HS-27A (cell line): ENCODE measurements at places on chromosomes 16 and 17.

GRCh38 chr17:38897671-38898290, 27.6 kb upstream of the LASP1NB start:
- no peak for DNase-seq

DNA sequence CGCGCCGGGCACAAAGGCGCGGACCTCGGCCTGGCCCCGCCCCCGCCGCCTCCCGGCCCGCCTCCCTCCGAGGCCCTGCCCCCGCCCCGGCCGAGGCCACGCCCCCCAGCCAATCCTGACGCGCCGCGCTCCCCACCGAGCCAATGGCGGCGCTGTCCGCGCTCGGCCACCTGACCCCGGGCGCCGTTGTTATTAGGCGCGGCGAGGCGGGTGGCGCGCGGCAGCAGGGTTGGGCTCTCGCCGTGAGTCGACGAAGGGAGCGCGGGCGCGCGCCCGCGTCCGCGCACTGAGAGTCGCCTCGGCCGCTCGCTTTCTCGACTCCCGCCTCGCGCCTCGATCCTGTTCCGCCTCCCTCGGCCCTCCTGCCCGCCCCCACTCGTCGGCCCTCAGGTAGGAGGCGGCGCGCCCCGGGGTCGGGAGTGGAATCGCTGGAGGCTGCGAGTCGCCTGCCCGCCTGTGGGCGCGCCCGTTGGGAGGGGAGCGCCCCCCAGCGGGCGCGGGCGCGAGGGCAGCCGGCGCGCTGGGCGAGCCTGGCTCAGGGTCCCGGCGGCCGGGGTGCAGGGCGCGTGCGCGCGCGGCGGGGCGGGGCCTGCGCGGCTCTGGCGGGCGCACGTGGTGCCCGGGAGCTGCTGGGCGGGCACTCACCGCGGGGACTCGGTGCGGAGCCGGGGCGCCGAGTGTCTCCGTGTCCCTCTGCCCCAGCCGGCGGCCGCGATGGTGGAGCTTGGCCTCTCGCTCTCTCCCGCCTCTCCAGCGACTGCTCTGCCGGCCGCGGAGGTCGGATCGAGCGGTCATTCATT, 405 bp upstream of the CBLN1 start:
- DNase-seq: no peak

DNA sequence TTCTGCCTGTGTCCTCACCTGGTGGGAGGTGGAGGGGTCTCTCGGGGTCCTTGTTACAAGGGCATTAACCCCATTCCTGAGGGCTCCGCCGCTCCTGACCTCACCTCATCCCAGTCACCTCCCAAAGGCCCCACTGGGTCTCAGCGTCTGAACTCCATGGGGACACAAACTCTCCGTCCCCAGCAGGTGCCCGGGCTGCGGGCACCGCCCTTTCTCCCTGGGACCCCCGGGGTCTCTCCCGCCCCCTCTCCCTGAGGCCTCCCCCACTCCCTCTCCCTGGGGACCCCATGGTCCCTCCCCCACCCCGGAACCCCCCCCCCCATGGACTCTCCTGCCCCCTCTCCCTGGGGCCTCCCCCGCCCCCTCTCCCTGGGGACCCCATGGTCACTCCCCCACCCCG, 24.8 kb downstream of the CACNA1H start:
- no peak for DNase-seq

- DNase-seq: no peak
Measured at GRCh38 chr17:38455288-38455915, 27.1 kb downstream of the ARHGAP23 start.

GRCh38 chr17:7253082-7253481, 1.1 kb downstream of the ELP5 start:
- no peak for DNase-seq

DNA sequence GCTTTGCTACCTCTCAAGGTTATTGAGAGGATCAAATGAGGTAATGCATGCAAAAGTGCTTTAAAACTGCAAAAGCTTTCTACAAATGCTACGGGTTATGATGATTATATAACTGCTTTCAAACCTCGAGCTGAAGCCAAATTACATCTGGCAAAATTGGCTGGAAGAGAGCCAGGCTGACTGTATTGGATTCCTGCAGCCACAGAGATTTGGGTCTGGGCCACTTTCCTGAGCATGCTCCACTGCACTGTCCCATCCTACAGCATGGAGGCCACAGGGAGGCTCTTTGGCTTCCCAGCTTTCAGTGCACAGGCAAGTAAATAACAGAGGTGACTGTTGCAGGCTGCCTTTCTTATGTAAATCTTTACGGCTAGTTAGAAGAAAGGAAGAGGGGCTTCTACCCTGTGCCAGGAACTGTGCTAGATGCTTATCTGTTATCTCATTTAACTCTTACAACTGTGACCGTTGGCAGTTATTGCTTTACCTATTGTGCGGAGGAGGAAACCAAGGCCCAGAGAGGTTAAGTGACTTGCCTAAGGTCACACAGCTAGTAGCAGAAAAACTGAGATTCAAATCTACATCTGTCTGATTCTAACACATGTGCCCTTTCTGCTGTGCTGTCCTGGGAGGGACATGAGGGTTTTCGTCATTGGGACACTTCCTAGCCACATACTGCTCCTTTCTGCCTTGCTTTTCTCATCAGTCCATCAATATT, 121.8 kb downstream of the SPACA3 start:
- no peak for DNase-seq

DNA sequence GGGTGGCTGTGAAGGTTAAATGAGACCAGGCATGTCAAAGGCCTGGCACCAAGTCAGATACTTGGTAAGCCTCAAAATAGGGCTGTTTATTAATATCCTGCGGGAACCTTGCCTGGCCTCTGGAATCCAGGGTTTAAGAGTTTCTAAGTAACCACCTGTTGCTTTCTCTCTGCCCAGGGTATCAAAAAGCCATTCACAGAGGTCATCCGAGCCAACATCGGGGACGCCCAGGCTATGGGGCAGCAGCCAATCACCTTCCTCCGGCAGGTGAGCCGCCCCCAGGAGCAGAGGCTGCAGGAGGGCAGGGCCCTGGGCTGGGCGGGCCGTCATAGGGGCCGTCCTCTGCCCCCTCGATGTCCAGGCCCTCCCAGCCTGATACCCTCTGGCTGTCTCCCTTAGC, 13.3 kb downstream of the GPT2 start:
- no peak for DNase-seq

DNA sequence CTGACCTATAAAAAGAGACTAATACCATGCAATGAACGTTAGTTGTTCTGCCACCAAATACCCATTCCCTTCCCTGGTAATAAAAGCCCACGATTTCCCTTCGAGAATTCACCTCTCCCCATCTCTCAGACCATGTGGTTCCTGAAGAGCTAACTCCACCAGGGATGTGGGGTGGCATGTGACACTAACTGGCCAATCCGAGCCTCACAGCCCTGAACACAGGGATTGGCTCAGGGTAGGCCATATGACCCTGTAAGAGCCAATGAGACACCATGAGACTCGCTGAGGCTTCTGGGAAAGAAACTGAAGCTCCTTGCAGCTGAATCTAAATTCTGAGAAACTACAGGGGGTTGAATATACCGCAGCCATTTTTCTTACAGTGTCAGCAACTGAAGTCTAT, 21.1 kb downstream of the HELZ start:
- no peak for DNase-seq

- no peak for DNase-seq
Measured at GRCh38 chr16:56697456-56698155, 15.3 kb downstream of the MT1X start.

DNA sequence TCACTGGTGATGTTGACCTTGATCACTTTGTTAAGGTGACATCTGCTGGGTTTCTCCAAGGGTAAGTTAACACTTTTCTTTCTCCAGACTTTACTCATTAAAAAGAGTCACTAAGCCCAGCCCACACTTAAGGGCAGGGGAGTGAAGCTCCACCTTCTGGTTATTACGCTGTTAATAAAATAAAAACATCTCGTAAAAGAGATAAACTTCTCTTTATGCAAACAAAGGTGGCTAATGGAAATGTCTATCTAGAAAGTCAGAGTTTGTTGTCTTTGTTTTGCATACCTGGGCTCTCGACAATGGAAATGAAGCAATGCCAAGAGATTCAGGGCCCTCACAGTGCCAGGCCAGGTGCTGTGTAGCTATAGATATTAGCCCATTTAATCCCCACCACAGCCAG, 134.4 kb downstream of the ZFHX3 start:
- no peak for DNase-seq

DNA sequence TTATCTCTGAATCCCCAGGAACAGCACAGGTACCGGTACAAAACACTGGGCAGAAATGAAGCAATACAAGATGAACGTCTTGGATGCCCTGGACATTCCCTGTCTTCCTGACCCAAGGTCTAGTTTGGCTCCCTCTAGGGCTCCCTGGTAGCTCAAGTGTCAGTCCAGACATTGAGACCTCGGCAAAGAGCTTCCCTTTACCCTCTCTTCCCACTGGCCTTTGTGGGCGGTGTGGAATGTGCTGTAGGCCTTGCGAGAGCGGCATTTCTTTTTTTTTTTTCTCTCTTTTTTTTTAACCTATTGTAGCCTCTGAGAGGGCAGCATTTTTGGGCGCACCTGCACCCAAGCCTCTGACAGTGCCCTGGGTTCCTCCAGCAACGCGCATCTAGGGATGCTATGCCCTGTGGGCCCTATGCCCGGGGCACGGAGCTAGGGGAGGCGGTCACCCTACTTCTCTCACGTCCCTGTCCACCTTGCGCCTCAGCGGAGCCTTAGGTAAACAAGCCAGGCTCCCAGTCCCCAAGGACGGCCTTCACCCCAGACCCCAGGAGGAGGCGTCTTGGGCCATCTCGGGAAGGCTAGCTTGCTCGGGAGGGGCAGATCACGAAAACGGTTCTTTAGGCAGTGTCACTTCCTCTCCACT, 1.2 kb upstream of the NFATC3 start:
- DNase-seq: no peak

DNA sequence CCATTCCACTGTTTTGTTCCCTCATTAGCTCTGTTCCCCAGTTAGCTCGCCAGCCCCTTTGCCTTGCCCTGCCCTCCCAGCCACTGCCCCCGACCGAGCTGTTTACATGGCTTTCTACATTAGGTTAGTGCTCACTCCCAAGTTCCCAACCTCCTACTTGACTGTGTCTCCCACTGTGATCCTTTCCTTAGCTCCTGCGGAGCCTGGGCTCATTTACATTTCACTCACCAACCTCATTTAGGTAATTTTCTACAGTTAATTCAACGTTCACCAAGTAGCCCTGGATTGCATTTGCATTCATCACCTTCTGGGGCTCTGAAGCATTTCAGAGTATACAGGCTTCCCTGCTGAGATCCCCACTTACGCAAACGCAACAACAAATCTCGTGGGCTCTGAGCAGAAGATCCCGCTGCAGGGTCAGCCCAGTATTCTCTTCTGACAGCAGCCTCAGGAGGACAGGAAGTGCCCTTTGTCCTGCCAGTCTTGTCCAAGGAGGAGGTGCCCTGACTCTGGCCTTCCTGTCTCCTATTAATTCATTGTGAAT, 325.8 kb upstream of the CCL2 start:
- no peak for DNase-seq

GRCh38 chr17:10149573-10150399, 48.6 kb downstream of the GAS7 start:
- DNase-seq: no peak

DNA sequence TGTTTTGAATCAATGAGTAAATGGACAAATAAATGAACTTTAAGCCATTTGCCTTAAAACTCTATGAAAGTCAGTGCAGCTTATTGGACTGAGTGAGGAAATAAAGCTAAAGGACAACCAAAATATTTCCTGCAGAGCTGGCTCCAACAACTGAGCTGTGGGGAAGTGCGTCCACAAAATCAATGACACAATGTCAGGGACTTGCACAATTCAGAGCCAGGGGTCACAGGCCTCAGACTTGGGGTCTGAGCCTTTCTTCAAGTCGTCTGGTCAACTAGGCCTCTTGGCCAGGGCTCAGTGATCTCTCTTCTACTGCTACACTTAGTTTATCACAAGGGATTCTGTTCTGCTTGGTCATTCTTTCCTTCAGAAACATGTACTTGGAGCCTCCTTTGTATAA, 26.2 kb upstream of the RHBDL3 start:
- DNase-seq: no peak

DNA sequence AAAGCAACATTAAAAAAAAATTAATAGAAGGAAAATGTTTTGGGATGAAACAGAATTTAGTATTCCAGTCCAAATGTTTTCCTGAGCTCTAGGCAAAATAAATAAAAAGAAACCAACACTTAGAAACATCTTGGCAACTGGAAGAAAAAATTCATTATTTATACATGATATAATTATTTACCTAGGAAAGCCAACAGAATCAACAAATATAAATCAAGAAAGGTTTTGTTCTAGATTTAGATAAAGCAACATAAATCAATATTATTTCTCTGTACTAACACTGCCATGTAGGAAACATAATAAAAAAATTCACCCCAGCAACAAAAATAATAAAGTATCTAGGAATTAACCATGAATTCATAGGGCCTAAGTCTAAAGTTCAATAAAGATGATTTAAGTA, 167.4 kb downstream of the MYO1D start:
- no peak for DNase-seq

- no peak for DNase-seq
Measured at GRCh38 chr16:2468233-2468724, 2.8 kb upstream of the NTN3 start.

DNA sequence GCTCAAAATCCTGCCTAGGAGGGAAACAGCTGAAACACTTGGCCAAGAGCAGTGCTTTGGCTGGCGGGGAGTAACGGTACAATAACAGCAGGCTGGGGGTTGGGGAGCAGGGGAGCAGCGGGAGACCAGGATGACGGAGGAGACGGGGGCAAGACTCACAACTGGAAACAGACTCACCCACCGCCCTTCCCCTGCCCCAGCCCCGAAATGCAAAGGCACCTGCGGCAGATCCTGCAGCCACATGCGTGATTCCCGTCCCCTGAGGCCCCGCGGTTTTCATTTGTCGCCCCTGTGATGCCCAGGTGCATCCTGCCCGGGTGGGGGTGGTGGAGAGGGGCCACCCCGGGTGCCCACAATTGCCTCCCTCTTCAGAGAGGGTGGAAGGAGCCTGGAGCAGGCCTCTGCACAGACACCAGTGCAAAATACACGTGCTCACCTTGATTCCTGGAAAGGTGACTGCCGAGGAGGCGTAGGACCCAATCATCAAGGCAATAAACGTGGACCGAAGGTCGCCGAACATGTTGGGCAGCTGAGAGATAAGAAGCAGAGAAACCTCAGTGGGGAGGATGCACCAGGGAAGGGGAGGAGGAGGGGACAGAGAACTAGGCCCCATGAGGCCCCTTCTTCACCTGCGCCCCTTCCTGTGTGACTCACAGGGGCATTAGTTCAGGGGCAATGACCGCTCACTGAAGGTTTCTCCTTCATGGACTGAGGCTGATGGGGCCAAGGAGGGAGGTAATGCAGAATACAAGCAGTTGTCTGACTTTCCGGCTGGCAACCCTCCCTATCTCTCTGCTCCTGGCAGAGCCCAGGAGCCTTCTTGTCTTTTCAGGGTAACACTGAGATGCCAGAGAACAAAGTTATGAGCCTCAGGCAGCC, 30.4 kb upstream of the PITPNA start:
- no peak for DNase-seq

GRCh38 chr17:4162775-4163466, 19.9 kb downstream of the CYB5D2 start:
- no peak for DNase-seq
